ENCODE measurements at places on chromosomes 3 and 15. TPM values are rescaled to one million over a fixed set of nuclear protein-coding genes. Genes with fewer than 3 reads are reported as not detected.

The TMEM158 gene
- 5.6 TPM for total RNA-seq

The AQP9 gene
- total RNA-seq, result not detected

The ACSBG1 gene
- not detected for total RNA-seq

The ADAMTS9 gene
- 31.2 TPM for total RNA-seq

The WNT5A gene
- total RNA-seq, result 0.09 TPM

The IFRD2 gene
- total RNA-seq, result 118 TPM

The RARB gene
- 51.6 TPM for total RNA-seq

The TMEM43 gene
- total RNA-seq, result 77.9 TPM

The GABRR3 gene
- not detected for total RNA-seq

The PYGO1 gene
- 0.27 TPM for total RNA-seq

The KCNMB2 gene
- not detected for total RNA-seq

The ROPN1 gene
- not detected for total RNA-seq

The ITIH3 gene
- not detected for total RNA-seq

The CLRN1 gene
- total RNA-seq, result not detected

The GOLGA6L4 gene
- total RNA-seq, result 1.0 TPM

The CLASP2 gene
- 60.5 TPM for total RNA-seq

The PPM1L gene
- total RNA-seq, result 1.2 TPM

The C3orf85 gene
- not detected for total RNA-seq

The RTP1 gene
- not detected for total RNA-seq

The CCNB2 gene
- 33.4 TPM for total RNA-seq

The HIGD2B gene
- not detected for total RNA-seq

The TM6SF1 gene
- total RNA-seq, result 31.8 TPM

The CNOT10 gene
- 28.5 TPM for total RNA-seq
